ENCODE measurements at places on chromosomes 11 and 22.

DNA sequence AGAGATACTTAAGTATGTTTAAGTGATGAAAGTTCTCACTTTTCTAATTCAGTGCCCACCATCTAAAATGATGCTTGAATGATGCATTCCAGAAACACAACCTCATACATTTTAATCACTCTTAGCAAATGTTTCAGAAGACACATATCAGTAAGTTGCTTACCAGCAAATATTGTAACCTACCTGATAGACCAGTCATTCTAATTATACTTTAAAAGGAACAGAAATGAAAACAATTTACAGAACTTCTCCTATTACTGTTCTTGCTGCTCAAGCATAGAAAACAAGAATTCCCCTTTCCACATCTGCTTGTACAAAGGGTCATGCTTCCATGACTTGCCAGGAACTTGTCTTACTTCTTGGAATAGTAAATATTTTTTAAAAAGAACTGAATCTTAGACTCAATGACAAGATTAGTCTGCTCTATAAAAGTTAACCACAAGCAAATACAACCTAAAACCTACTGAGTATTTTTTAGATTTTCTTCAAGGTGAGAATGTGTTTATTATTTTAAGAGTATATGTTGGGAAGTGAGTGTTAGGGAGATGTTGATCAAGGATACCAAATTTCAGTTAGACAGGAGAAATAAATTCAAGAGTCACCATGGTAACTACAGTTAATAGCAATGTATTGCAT lies 82.0 kb upstream of the SC5D start:
- no peak for DNase-seq

DNA sequence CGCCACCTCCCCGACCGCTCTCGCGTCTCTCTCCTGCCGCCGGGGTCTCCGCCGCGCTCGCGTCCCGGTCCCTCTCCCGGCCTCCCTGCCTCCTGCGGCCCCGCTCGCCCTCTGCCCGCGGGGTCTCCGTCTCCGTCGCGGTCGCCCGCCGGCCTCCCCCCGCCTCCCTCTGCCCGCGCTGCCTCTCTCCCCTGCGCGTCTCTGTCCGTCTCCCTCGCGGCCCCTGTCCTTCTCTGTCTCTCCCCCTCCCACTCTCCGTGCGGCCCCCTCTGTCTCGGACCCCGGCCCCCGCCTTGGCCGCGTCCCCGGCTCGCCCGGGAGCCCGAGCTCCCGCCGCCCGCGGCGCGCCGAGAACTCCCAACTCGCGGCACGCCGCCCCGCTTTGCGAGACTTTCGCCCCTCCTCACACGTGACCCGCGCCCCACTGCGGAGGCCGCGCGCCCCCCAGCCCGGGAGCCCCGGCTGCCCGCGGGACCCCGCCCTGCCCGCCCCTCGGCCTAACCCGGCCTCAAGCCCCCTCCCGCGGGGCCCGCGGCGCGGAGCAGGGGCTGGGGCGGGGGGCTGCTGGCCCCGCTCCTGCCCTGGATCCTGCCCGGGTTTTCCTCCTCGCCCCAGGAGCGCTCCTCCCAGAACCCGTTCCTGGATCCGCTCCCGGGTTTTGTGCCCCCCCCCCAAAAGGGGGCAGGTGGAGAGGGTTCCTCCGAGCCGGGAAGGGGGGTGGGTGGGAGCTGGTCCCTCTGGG lies 702 bp upstream of the KCNJ4 start:
- DNase-seq = no peak

- no peak for DNase-seq
These were observed 44.4 kb upstream of the MYEOV start for GRCh38 chr11:69249311-69250185.

DNA sequence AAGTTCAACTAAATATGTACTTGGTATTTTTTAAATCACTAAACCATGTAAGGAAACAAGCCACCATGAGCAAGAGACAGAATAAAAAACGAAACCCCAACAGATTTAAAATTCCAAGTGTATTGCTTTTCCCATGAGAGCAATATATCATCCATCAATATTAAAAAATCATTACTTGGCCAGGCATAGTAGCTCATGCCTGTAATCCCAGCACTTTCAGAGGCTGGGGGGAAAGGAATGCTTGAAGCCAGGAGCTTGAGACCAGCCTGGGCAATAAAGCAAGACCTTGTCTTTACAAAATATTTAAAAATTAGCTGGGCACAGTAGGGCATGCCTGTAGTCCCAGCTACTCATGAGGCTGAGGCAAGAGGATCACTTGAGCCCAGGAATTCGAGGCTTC lies 190.8 kb downstream of the TTC28 start:
- peak; percentile 17 for DNase-seq

DNA sequence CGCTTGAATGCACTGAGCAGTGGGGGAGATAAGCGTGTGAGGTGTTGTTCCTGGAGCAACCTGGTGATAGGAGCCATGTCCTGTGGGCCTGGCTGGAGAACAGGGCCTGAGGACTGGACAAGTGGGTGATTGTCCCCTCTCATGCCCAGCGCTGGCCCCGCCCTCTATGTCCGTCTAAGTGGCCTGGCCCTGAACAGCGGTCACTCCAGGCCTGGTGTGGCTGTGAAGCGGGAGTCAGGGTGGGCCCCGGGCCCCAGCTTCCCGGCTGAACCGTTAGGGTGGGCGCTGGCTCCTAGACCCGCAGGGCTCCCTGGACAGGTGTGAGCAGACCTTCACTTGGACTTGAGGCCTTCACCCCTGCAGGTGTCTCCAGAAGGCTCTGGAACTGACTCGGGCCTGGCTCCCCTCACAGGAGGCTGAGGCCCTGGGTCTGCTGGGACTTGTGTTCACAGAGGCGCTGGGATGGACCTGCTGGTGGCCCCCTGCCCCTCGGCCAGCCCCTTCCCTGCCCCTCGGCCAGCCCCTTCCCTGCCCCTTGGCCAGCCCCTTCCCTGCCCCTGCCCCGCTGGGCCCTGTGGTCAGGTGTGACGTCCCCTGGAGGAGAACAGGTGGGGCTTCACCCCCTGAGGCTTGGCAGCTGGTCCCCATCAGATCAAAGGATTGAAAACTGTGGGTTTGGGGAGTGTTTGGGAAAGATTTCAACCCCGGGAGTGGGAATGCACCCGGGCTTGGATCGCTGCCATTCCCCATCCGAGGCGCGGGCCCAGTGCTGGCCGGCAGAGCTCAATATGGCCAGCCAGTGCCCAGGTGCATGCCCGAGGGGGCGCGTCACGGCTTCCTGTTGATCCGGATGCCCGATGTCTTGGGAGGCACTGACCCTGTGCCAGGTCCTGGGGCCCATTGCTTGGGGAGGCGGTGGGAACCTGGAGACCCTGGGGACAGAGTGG lies 3.2 kb upstream of the MUC6 start:
- DNase-seq = no peak

- DNase-seq = peak; percentile 94
These were observed 2.9 kb downstream of the RPL3 start for GRCh38 chr22:39316440-39317083.

GRCh38 chr22:37823134-37823985 lies at the start of gene GALR3:
Gene GALR3, plus strand, starts transcription at chr22:37823382. Its CDS starts 25 bp downstream, at chr22:37823407.
- no peak for DNase-seq

GRCh38 chr22:35879351-35879750 lies 149.3 kb downstream of the RBFOX2 start:
- DNase-seq = no peak

DNA sequence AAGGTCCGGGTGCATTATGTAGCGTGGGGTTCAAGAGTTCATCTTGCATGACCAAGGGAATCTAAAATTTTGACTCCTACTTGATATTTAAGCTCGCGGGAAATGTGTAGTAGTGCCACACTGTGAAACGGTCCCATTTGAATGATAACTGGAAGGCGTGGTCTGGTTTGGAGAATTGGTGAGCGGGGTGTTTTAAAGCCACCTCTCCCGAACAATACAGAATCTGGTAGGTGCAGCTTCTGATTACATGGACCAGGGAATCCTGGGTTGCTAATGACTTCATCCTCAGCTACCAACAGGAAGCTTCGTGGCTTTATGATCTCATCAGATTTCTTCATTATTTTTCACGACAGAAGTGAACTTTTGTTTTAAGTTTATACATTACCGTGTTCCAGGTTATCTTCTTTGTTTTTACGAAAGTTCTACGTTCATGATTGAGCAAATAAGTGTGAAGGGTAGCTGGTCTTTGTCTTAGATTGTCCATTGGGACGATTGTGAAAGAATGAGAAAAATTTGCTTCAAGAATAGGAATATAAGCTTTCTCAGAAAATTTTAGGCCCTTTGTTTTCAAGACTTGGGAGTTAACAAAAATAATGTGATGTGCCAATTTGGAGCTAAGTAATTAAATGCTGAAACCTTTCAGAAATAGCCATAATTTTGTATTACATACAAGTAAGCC lies 1.7 kb downstream of the QSER1 start:
- DNase-seq = peak; percentile 91

DNA sequence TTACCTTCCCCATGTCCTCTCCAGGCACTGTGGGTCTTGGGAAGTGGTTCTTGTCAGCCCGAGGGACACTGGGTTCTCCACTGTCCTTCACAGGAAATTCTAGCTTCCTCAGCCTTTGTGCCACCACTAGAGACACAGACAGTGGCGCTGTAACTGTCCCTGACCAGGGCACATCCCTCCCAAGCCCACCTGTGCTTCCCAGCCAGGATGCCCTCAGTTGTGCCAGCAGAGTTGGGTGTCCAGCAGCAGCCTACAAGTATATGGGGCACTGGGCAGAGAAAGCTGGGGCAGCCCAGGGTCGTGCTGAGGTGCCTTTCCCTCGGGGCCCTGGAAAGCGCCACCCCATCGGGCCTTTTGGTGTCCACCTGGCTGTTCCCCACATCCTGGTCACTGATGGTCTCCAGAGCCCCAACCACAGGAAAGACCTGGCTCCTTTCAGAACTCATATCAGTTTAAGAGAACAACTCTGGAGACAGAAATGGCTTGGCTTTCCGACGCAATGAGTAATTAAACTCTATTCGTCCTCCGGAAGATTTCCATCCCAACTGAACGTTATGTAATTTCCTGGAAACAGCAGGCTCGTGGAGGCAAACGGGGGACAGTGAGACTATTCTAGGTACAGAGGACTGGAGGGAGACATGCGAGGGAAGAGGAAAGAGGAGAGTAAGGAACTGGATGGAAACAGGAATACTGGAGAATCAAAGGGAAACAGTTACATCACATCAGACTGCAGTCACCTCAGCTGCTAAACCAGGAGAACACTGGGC lies 28.6 kb downstream of the PPP2R1B start:
- no peak for DNase-seq

Data from hematopoietic multipotent progenitor cell treated with erythropoietin and hydrocortisone succinate and interleukin-3 and kit ligand, for 6 days (in vitro differentiated cells).